ENCODE measurements at places on chromosomes 1 and 21.

DNA sequence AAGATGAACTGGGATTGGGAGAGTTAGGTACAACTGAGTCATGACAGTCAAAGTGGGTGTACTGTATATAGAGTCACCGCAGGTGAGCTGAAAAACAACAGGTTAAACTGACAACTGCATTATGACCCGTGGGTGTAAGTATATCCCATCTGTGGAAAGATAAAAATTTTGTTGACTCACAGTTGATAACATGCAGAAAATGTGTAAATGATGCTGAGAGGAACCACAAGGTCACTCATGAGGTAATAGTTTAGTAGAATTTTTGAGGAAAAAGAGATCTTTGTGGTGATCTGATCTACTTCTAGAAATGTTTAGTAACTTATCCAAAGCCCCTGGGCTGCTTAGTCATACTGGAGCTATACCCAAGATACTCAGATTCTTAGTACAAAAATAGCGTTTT, 838 bp downstream of the OR2C3 start:
- DNase-seq: no peak

GRCh38 chr1:8562222-8562621, 244.3 kb downstream of the SLC45A1 start:
- no peak for DNase-seq

GRCh38 chr1:6466023-6466422, at the start of gene TNFRSF25:
Gene TNFRSF25 (minus strand): TSS chr1:6466173. CDS start chr1:6466107, 66 bp downstream.
- no peak for DNase-seq

DNA sequence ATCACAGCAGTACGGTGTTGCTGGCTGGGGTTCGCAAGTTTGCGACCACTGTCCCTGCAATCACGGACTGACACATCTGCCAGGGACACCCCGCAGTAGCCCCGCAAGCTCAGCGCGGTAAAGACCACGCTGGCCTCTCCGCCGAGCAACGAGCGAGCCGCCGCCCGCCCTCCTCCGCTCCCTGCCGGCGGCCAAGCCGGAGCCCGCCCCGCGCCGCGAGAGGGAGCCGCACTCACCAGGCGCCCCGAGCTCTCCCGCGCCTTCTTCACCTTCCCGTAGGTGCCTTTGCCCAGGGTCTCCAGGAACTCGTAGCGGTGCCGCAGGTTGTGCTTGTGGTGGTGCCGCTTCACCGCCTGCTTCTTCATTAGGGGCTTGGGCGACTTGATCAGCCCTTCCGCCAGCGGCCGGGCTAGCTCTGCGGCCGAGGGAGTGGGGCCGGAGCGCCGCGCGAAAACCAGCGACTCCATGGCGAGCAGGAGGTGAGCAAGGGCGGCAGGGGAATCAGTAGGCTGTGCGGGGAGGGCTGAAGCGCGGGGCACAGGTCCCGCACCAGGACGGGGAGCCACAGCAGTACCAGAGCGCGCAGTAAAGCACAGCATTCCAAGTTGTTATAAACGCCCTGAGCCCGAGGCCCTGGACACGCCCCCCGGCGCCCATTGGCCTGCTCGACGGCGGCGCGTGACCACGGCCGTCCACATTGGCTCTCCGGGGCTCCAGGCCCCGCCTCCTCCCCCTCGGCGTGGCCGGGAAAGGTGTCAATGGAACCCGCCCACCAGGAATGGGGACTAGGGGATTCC, at the start of gene NUAK2:
NUAK2 (minus strand) TSS at position 584 of the 797 bp plus-strand sequence; CDS start at position 467, 117 bp downstream.
- DNase-seq: peak; percentile 73

DNA sequence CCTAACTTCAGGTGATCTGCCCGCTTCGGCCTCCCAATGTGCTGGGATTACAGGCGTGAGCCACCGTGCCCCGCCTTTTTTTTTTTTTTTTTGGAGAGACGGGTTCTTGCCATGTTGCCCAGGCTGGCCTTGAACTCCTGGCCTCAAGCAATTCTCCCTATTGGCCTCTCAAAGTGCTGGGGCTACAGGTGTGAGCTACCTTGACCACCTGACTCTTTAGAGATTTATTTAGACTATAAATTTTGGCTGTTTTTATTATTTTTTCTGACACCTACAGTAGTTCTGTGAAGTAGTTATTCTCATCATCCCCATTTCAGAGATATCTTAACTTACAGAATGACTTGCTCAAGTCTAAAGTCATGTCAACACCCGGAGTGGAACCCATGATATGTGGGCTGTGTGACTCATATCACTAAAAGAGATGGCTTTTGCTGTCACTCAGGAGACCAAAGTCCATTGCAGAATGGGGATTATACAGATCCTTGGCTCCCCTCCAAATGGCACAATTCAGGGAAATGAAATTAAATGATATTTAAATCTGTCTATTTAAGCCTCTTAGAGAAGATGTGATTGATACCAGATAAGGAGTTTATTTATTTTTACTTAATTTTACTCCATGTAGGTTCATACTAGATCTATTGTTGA, 93.2 kb downstream of the CTH start:
- no peak for DNase-seq

GRCh38 chr1:223700388-223700918, 11.9 kb upstream of the CAPN2 start:
- DNase-seq: no peak

- DNase-seq: no peak
Measured at GRCh38 chr1:241677201-241677600, 25.1 kb downstream of the WDR64 start.

GRCh38 chr21:22632176-22632575, 1634.0 kb downstream of the NCAM2 start:
- no peak for DNase-seq

- DNase-seq: no peak
Measured at GRCh38 chr1:66696771-66697170, 55.5 kb upstream of the DYNLT5 start.

DNA sequence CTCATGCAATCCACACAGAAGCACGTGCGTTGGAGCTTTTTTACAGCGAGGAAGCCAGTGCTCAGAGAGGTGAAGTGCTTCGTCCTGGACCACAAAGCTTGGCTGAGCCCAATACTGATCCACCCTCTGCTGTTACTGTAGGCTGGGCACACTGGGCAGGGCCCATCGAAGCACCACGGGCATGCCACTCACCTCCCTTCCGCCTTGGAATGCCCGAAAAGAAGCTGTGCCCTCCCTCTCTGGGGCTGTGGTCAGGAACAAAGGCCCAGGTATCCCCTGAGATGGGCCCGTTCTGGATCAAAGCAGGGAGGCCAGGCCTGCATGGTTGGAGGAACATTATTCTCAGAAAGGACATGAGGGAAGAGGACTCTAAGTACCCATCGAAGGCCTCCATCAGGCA, 206.7 kb upstream of the C1orf174 start:
- DNase-seq: no peak

DNA sequence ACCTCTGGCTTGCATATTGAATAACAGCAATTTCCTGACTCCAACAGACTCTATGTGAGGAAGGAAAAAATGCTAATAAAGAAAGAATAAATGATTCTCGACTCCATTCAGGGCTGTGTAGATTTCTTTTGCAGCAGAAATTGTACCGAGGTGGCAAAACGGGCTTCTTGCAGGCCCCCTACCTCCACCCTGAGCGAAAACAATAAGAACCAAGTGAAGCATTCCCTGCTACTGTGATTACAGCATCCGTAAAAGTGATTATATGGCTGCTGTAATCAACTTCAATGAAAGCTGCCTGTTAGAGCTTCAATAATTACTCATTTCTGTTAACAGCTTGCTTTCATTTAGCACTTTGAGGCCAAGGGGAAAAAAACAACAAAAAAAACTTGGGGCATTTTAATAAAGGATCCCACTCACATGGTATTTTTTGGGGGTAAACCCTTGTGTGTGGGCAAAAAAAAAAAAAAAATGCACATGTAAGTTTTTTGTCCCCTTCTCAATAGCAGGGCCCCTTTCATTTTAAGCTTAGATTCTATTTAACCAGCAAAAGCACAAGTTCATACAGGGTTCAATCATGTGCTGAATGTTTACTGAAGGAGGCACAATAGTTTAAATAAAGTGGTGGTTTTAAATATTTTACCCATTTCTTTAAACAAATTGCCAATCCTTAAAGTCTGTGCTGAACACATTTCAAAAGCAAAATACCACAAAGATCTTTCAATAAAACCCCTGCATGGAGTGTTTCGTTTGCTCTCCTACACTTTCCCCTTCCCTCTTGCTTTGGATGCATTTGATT, 271.6 kb downstream of the LMO4 start:
- DNase-seq: no peak

DNA sequence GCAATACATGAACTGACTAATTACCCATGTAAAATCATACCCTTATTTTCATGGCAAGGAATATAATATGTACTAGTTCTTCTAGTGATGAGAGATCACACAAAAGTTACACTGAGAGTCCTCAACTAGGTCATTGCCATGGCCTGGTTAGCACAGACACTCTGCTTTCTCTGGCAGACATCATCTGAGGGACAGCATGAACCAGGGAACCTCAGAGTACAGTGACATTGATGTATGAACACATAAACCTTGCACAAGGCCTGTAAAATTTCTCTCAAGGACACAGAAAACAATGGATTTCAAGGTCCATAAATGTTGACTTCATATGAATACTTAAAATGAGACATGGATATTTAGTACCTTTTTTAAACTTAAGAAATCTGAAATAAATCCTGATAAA, 108.8 kb upstream of the MAGI3 start:
- no peak for DNase-seq

DNA sequence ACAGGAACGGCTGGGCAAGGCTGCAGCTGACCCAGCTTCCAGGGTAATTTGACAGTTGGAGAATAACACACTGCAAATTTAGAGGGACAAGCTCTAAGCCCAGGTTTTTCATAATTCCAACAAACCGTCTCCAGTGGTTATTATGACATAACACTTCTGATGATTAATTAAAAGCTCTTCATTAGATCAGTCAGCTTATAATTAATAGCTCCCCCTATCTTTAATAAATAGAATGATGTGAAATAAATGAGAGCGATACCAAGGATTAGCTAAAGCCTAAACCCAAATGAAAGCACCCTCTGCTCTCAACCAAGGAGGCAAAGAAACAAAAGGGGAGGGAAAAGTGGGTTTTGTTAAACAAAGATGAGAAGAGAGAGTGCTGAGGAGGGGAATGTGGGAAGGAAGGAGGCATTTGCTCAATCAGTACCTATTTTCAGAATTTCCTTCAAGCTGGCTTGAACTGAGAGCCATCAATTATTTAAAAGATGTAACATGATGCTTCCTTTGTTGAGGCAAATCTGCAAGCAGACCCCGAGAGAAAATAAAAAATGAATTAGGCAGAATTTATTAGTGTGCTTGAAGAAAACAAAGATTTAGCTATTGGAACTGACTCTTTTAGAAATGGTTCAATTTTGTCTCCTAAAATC, 221.8 kb upstream of the ESRRG start:
- DNase-seq: no peak

- peak; percentile 15 for DNase-seq
Measured at GRCh38 chr1:71047635-71048607, at the start of gene PTGER3. Gene PTGER3 (minus strand): TSS chr1:71047816. CDS start chr1:71047577, 239 bp downstream.

DNA sequence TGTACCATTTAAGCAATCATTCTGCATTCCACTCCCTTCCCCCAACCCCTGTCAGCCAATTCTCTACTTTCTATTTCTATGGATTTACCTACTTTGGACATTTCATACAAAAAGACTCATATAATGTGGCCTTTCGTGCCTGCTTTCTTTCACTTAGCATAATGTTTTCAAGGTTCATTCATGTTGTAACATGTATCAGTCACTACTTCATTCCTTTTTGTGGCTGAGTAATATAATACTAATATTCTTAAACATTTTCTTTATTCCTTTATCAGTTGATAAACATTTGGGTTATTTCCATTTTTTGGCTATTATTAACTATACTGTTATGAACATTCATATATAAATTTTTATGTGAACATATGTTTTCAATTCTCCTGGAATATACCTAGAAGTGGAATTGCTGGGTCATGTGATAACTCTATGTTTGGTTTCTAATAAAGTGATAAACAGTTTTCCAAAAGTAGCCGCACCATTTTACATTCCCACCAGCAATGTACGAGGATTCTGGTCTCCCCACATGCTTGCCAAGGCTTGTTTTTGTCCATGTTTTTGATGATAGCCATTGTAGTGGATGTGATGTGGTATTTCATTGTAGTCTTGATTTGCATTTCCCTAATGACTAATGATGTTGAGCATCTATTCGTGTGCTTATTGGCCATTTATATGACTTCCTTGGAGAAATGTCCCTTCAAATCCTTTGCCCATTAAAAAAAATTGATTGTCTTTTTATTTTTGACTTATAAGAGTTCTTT, 61.9 kb upstream of the GNG12 start:
- DNase-seq: no peak

GRCh38 chr1:93093332-93094006, 14.4 kb downstream of the MTF2 start:
- no peak for DNase-seq

- no peak for DNase-seq
Measured at GRCh38 chr1:23551849-23552248, 7.5 kb downstream of the ID3 start.

DNA sequence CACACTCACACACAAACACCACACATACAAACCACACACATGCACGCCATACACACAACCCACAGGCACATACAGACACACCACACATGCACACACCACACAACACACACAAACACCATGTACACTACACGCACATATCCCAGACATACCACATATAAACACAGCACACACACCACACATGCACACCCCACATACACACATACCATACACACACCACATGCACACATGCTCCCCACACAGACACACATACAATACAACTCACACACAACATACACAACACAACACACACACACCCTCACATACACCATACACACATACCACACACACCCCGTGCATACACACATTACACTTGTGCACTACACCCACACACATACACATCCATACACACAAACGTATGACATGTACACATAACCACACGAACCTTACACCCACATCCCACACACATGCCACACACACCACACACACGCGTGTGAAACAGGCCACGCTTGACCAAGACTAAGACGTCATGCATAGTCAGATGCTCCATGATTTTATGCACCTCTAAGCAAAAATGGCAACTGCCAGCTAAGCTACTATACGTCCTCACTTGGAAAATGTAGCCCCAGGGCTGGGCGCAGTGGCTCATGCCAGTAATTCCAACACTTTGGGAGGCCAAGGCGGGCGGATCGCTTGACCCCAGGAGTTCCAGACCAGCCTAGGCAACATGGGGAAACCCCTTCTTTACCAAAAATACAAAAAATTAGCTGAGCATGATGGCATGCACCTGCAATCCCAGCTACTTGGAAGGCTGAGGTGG, 77.4 kb upstream of the TMPRSS2 start:
- no peak for DNase-seq

GRCh38 chr1:81606656-81607055, 194.1 kb upstream of the ADGRL2 start:
- DNase-seq: no peak

DNA sequence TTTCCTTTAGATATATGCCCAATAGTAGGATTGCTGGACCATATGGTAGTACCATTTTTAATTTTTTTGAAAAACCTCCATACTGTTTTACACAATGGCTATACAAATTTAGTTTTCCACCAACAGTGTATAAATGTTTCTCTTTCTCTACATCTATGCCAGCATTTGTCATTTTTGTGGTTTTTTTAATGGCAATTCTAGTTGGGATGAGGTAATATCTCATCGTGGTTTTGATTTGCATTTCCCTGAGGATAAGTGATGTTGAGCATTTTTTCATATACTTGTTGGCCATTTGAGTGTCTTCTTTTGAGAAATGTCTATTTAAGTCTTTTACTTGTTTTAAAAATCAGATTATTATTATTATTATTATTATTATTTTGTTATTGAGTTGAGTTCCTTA, 35.5 kb downstream of the PLA2G4A start:
- no peak for DNase-seq

GRCh38 chr1:52967666-52968065, 40.6 kb downstream of the SCP2 start:
- DNase-seq: no peak

GRCh38 chr1:108708691-108709660, 3.7 kb upstream of the FNDC7 start:
- DNase-seq: peak; percentile 40

Data from stimulated activated CD8-positive, alpha-beta memory T cell treated with anti-CD3 and anti-CD28 coated beads, Interleukin-7, amount 100 ng/mL, for 1 hour (primary cell).